ENCODE measurements at places on chromosomes 7 and 10.

DNA sequence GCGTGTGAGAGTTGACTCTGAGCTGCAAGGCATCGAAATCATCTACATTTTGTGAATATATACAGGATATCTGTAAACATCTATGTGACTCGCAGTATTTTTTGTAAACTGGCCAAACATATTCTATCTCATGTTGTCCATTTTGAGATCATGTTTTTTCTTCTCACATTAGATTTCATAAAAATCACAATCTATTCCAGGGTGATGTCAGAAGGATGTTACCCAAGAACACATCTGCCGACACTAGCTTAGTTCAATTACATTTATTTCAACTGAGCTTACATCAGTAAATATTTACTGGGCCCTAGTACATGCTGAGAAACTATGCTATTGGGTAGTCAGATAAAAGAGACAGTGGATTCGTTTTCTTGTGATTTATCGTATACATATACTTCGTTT is 2.5 kb upstream of the BUB3 start:
- no peak for DNase-seq

GRCh38 chr7:84216472-84216871 is 21.9 kb upstream of the SEMA3A start:
- DNase-seq = peak; percentile 63

DNA sequence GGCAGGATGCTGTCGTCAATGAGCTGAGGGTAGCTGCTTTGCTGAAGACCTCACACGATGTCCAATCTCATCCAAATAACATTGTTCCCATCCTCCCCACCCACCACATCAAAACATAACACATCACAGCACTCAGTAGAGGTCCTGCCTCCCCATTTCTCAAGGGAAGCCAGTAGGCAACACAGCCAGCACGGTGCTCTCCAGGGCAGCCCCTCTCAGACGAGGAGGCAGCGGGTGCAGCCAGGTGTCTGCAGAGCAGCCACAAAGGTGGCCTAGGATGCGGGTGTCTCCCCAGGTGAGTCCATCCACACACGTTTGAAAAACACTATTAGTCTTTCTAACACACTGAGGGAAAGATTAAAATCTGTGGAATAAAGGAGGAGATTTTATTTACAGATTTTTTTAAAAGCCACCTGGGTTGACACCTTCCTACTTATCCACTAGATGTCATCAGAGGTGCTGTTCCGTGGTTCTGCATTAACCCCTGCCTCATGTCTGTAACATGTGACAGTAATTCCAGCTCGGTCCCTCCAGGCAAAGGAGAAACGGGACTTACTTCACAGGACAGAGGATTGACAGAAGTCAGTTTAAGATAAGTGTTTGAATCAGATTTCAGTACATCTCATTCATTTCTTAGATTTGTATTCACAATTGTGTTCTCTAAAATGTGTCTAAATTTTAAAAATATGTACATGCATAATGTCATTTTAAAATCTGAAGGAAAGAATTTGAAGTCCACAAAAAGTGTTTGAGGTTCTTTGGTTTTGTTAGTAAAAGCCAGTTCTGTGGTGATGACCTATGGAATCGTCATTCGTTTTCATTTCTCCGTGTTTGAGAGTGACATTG is 68.0 kb downstream of the LANCL2 start:
- peak; percentile 66 for DNase-seq

DNA sequence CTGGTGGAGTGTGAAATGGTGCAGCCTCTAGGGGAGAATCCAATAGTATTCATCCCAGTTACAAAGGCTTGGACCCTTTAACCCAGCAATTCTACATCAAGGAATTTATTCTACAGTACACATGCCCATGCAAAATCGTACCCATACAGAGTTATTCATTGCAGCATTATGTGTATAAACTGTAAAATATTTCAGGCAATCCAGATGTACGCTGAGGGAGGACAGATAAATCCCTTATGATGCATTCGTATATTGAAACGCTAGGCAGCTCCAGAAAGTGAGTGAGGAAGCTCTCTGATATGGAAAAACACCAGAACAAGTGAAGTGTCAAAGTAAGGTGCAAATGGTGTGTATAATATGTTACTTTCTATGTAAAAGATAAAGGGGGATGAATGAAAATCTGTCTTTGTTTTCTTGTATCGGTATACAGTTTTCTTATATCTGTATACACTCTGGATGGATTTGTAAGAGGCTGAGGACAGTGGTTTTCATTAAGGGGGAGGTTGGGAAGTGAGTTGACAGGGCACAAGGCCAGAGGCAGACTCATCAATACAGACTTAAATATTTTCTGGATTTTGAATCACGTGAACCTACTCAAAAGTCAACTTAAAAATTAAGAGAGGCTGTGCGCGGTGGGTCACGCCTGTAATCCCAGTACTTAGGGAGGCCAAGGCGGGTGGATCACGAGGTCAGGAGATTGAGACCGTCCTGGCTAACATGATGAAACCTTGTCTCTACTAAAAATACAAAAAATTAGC is 17.1 kb downstream of the VWA2 start:
- DNase-seq = no peak

- DNase-seq = no peak
Measured at GRCh38 chr7:123844712-123845219, at the start of gene HYAL4. HYAL4 (plus strand) TSS chr7:123845169; CDS start chr7:123868274, 23,105 bp downstream.

DNA sequence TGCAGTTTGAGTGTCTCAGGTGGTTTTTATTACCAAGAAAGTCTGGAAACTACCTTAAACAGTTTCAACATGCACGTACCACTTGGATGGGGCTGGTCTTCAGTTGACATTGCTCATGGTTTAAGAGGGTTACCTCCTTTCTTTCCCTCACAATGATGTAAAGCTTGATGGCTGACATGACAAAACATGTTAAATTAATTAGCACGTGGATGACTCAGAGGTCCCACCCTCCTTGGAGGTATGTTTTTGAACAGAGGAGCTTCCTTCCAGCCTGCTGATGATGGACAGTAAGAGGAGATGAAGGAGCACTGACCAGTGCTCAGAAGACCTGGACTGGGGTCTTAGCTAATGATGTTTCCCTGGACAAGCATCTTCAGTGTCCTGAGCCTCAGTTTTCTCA is 322.3 kb upstream of the PODXL start:
- no peak for DNase-seq

DNA sequence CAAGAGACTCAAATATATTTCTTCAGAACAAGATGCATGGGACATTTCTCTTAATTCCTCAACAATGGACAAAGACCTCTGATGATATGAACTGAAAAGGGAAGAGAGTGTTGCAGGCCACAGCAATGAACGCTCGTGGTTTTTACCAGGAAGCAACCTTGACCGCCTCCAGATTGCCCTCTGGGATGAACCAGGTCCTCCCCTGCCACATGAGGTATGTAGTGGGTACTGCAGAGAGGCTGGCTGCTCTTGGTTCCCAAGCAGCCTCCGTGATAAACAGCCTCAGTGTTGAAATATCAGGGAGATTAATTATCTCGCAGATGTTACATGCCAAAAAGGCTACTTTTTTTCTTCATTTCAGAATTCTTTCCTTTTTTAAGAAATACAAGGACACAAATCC is 338.8 kb downstream of the ELMO1 start:
- DNase-seq = no peak

DNA sequence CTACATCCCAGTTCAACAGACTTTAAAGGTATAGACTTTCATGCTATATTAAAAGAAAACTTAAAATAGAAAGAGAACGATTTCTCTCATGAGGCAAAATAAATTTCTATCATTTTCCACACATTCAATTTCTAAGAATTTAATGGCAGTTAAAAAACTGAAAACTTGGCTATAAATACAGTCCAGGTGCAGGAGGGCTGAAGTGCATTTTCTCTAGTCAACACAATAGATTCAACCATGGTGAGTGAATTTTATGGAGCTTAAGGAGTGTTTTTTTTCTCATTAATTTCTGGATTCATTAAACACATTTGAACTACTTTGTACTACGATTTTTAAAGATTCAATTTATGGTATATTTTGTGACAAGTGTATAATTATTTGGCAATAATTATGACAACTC is 240.8 kb upstream of the SLC26A5 start:
- DNase-seq = no peak

DNA sequence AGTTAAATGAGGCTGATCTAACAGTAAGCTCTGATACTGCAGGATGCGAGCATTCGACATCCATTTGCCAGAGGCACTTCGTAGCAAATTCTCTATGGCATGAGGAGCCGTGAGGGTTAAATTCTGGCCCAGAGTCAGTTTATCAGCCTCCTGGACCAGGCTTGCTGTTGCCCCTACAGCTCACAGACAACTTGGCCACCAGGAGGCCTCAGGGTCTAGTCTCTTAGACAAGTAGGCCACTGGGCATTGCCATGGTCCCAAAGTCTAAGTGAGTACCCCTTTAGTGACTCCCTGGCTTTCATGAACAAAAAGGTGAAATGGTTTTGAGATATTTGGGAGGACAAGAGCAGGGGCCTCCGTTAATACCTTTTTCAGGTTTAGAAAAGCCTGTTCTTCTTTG is 178.0 kb upstream of the MBL2 start:
- peak; percentile 41 for DNase-seq

- no peak for DNase-seq
Measured at GRCh38 chr10:96176985-96177384, 46.9 kb downstream of the ZNF518A start.

GRCh38 chr10:44424957-44425356 is 40.1 kb upstream of the CXCL12 start:
- no peak for DNase-seq

- DNase-seq = no peak
Measured at GRCh38 chr7:89966067-89966664, 188.1 kb upstream of the STEAP1 start.

DNA sequence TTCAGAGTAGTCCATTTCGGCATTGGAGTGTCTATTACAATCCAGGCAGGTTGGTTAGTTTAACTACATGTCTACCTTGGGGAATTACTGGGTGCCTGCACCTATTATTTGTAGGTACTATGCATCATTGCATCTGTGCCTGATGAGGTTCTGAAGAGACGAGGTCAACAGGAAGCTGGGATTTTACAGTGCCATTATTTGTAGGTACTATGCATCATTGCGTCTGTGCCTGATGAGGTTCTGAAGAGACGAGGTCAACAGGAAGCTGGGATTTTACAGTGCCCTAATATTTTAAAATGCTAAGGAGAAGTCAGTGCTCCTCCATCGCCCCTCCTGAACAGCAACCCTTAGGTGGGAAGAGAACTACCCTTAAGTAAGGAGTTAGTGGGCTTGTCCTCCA is 41.7 kb downstream of the NPY start:
- DNase-seq = no peak

GRCh38 chr7:66913118-66914037 is 7.6 kb upstream of the TMEM248 start:
- DNase-seq = peak; percentile 2

GRCh38 chr7:16223963-16224707 is 197.2 kb downstream of the CRPPA start:
- no peak for DNase-seq

- peak; percentile 96 for DNase-seq
Measured at GRCh38 chr7:43873300-43873699, 4.0 kb upstream of the MRPS24 start.

- no peak for DNase-seq
Measured at GRCh38 chr7:151762583-151763245, 114.2 kb downstream of the PRKAG2 start.

GRCh38 chr7:95808396-95808795 is 36.0 kb downstream of the DYNC1I1 start:
- DNase-seq = no peak

- DNase-seq = peak; percentile 23
Measured at GRCh38 chr7:84364708-84365107, 170.1 kb upstream of the SEMA3A start.

DNA sequence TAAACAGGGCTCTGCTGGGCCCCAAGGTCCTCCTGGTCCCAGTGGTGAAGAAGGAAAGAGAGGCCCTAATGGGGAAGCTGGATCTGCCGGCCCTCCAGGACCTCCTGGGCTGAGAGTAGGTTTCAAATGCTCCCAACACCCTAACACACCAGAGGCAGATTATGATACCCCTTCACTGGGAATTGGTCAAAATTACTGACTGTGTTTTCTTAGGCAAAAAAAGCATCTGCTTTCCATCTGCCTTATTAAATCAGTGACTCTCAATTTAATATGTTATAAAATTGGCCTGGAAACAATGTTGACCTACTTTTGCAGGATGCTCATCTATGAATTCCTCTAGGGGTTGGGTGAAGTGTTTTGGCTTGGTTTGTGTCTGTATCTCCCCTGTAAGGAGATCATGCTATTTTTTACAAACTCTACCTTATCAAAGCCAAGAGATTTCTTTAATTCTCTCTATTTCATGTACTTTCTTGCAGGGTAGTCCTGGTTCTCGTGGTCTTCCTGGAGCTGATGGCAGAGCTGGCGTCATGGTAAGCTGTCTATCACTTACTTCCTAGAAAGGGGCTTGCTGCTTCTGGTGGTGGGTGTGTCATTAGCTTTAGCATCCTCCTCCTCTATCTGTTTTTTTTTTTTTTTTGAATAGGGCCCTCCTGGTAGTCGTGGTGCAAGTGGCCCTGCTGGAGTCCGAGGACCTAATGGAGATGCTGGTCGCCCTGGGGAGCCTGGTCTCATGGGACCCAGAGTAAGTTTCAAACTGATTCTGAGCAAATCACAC is 15.9 kb downstream of the COL1A2 start:
- no peak for DNase-seq

DNA sequence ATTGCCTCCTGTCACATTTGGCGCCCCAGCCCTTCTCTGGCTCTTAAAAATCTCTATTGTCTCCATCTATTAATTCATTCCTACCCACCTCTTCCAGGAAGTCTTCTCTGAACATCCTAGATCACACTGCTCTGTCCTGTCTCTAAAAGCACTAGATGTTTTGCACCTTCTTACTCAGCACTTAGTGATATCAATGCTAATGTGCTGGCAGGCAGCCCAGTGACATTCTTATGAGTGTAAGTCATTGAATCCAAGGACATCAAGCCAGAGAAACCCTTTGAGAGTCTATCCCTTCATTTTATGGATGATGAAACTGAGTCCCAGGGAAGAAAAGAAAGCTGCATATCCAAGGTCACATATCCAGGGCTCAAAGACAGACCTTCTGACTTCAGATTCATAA is 48.3 kb upstream of the PAX2 start:
- peak; percentile 50 for DNase-seq

- DNase-seq = no peak
Measured at GRCh38 chr10:11746883-11747539, 4.8 kb downstream of the ECHDC3 start.

- DNase-seq = no peak
Measured at GRCh38 chr7:12386313-12386740, 17.3 kb downstream of the VWDE start.

GRCh38 chr10:110843796-110844616 is 27.7 kb upstream of the PDCD4 start:
- no peak for DNase-seq

- peak; percentile 99 for DNase-seq
Measured at GRCh38 chr10:69438536-69439349, 12.5 kb upstream of the TSPAN15 start.

- no peak for DNase-seq
Measured at GRCh38 chr7:51209426-51209825, 107.2 kb downstream of the COBL start.

GRCh38 chr7:132977234-132977633 is 104.7 kb downstream of the CHCHD3 start:
- DNase-seq = no peak

DNA sequence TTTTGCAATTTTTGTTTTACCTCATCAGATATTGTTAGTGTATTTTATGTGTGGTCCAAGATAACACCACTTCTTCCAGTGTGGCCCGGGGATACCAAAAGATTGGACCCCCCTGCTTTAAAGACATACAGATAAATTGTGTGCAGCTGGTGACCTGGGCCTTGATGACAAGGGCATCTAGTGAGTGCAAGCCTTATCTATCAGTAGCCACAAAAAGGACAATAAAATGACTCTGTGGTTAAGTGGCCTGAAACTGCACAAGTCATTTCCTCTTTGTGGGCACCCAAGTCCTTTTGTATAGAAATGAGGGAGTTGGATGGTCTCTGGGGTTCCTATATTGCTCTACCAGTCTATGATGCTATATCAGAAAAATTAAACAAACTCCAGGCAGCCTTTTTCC is 98.1 kb downstream of the PARD3 start:
- DNase-seq = peak; percentile 81
